ELR (cell line): ENCODE measurements at places on chromosomes 4 and X.
A peak's percentile ranks its signal among the peaks of the same experiment; 100 is the strongest.

GRCh38 chr4:74157154-74157553 is 764 bp upstream of the MTHFD2L start:
- DNase-seq = peak; percentile 60

GRCh38 chrX:40098264-40099054 is 701 bp upstream of the BCOR start:
- peak; percentile 69 for DNase-seq

- DNase-seq = no peak
Observed at GRCh38 chr4:179582164-179582905, 2140.1 kb upstream of the AGA start.

- peak; percentile 42 for DNase-seq
Observed at GRCh38 chrX:106959901-106960300, 39.7 kb downstream of the CLDN2 start.

- no peak for DNase-seq
Observed at GRCh38 chr4:108988464-108989195, 225.8 kb upstream of the ETNPPL start.

DNA sequence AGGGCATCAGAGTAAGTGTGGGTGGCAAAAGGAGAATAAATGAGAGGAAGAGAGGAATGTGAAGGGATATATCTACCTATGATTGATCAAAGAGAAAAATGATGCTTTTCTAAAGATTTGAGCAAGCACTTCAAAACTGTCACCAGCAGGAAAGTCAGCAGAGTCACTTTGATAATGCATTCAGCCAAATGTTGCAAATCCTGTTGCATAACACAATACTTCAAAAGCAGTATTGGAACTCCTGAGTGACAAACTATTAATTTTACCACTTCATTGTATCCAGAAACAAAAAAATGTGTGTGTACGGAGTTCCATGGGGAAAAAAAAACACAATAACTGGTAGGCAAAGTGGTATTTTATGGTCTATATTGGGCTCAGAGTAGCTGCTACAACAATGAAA is 160.3 kb downstream of the EMCN start:
- no peak for DNase-seq

DNA sequence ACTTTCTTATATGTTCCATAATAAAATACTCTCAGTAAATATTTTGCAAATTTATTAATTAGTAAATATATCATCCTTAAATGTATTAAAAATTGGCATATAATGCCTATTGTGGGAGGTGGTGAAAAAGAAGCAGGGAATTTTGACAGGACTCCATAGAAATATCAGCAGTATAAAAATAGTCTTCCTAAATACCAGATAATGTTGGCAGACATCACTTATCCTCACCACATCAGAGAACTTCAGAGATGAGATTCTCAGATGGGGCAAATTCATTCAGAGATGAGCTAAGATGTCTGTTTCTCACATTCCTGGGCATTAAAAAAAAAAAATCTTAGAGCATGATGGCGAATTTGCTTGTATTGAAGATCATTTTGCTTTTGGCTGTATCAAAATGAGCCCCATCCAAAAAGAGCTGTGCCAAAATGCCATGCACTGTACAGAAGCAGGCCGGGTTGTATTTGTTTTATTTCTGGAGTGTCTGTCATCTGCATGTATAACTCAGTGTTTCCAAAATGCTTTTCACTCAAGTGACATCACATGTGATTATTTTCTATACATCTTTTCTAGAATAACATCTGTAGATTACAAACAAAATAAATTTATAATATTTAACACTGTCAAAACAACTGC is 41.7 kb downstream of the ATP8A1 start:
- no peak for DNase-seq

- no peak for DNase-seq
Observed at GRCh38 chr4:152731997-152732396, 47.5 kb downstream of the TIGD4 start.

DNA sequence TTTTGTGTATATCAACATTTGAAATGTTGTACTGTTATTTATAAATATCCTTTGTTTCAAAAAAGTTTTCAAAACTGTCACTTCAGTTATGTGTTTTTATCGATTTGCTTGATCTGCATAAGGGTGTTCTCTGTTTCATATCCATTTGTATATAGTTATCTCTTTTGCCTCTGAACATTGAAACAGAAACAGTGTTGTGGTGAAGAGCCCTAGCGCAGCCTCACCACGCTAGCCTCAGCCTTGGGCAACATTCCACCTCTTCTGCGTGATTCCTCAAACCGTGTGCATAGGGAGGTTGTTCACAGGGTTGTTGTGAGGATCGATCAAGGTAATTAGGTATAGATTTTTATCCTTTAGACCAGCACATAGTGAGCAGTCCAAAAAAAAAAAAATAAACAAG is 287.0 kb upstream of the GALNT7 start:
- no peak for DNase-seq

GRCh38 chr4:793093-793861 is 32.7 kb downstream of the CPLX1 start:
- DNase-seq = no peak

DNA sequence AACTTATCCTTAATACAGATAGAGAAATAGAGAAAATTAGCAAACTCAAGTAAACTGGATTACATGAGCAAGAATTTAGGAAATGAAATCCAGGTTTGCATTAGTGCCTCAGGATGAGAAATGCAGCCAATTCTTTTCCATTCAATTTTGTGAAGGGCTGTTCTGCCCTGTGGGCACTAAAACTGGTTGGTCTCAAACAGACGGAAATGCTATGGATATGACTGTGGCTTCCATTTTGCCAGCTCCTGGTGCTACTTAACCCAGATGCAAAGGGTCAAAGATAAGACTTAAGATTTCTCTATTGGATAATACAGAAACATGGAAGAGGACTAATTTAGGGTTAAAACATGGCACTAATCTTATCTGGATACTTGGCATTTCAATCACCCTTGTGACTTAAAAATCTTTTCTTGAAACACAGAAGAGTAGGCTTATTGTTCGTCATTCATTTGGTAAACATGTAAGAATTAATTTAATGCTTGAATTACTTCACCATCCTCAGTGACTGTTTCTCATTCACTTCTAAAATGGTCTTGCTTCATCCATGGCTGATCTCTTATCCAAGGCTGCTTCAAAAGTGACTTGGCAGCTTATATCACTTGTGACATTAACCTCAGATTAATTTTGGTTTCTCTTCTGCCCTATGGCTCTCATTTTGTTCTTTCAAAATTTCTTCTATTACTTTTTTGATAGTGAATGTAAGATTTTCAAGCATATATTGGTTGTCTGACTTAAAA is 1008.7 kb downstream of the GLUD2 start:
- no peak for DNase-seq

DNA sequence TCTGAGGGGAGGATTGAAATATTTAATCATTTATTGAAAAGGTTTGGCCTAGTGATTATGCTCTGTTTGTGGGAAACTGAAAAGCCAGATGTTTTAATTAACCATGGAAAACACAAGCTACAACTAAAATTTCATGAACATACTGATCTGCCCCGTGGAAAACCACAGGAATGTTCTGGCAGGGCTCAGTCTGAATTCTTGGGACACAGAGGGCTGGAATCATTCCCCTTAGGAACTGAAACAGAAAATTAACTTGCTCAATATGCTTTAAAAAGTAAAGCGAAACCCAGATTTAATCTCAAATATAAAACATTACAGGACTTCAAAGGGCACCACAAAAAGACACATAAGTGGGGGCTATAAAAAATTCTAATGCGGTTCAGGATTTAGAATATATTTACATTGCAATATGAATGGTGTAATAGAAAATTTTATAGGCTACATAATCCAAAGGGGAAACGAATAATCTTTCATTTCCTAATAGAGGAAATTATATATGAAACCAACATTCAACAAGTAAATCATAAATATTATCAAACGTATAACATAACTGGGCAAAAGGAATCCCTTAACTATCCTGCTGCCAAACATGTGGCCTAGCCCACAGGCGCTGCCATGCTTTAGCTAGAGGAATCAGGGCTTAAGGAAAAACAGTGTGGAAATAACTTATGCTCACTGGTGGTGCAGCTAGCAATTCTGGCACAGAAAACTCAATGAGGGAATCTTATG is 70.9 kb downstream of the APBB2 start:
- peak; percentile 85 for DNase-seq

DNA sequence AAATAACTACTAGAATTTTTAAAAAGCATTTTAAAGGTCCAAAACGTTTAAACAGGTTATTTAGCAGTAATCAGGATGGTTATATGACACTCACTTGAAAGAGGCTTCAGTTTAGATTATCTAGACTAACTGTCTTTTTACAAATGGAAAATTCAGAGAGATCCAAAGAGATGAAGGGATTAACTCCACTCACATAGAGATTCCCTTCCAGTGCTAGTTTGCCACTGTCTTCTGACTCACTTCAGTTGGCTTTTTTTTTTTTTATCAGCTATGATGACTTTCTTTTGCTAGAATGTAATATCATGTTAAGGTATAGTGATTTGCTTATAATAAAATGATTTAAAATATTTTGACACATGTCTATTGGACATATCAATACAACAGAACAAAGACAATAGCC is 43.8 kb downstream of the GALNT7 start:
- peak; percentile 54 for DNase-seq

DNA sequence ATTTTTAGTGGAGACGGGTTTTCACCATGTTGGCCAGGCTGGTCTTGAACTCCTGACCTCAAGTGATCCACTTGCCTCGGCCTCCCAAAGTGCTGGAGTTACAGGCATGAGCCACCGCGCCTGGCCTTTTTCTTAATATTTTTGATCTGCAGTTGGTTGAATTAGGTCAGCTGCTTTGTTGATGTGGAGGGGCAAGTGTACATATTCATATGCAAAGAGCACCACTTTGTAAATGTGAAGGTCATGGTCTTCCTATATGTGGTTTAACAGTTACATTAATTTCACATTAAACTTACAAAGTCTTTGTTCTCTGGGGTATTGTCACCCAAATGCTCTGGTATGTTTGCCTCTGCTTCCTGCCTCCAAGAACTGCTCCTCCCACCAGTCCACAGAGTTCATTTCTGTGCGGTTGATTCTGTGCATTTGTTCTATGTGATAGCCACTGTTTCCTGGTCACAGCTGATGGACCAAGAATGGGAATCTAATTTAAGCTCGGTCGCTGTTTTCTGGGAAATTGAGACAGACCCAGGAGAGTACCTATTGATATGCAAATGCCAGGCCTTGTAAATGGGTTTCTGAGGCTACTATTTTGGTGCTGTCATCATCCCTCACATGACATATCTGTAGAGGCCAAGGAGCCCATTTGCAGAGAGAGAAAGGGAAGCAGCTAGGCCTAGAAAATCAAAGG is 26.9 kb upstream of the HPSE start:
- DNase-seq = no peak

DNA sequence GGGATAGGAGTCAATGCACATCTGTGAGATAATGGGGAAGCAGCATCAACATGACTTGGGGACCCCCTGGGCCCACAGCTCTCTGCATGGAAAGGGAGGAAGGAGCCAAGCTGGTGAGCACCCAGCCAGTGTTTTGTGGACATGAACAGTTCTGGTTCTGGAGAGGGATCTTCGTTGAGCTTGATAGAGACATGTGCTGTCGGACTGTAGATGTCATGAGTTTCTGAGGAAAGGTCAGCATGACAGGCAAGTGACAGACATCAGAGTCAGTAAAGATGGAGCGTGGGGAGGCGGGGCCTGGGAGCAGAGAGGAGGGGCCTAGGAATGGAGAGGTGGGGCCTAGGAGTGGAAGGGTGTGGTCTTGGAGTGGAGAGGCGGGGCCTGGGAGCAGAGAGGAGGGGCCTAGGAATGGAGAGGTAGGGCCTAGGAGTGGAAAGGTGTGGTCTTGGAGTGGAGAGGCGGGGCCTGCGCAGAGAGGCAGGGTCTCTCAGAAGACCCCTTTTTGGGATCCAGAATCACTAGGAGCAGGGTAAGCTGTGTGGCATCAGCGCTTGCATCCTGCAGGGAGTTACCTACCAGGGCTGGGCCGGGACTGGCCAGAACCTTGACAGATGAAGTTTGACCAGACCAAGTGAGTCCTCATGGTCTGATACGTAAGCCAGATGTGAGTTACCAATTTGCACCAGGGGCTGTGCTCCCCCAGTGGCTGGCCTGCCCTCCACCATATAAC is 33.7 kb downstream of the PIGG start:
- peak; percentile 15 for DNase-seq

- peak; percentile 24 for DNase-seq
Observed at GRCh38 chr4:56372774-56373173, 14.5 kb downstream of the AASDH start.

DNA sequence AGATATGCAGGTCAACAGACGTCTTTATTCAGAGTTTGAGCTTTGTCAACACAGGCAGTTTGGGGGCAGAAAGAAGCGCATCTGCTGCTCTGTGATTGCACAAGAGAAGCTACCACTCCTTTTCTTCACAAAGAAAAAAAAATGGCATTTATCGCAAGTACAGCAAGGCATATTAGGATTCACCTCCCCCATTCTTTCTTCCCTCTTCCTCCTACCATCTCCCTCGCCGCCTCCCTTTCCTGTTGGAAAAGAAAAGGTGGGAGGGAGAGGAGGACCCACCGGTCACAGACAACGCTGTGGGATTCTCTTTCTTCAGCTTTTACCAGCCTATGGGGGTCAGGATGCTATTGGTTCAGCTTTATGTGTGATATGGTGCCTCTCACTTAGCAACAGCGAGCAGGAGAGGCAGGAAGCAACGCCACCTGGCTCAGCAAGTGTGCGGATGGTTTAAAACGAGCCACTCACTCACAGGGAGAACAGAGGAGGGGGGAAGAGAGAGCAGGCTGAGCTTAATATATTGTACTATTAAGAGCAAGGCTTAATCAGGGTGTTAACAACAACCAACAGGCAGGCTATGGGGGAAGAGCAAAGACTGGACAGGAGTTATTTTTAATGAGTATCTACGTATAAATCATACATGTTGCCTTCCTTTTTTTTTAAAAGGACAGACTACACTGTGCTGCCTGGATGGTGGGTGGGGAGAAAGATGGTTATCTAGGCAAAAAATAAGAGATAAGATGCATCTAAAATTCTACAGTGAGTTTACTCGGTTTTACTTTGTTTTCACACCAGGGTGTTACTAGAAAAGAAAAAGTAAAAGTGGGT is 104.7 kb downstream of the MAML3 start:
- peak; percentile 61 for DNase-seq

DNA sequence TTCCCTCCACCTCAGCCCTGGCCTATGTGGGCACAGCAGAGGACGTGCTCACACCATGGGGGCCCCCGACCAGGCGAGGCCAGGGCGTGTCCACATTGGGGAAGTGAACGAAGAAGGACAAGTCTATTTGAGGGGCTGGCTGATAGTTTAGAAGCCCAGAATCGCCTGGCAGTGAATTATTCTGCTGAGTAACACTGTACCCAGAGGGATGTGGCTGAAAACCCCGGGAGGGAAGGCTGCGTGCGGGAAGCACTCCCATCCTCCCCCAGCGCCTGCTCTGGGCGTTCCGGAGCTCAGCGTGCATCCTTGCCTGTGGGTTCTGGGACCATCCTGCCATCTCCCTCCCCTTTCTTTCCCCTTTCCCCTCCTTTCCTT is 66.6 kb downstream of the TRMT44 start:
- no peak for DNase-seq

DNA sequence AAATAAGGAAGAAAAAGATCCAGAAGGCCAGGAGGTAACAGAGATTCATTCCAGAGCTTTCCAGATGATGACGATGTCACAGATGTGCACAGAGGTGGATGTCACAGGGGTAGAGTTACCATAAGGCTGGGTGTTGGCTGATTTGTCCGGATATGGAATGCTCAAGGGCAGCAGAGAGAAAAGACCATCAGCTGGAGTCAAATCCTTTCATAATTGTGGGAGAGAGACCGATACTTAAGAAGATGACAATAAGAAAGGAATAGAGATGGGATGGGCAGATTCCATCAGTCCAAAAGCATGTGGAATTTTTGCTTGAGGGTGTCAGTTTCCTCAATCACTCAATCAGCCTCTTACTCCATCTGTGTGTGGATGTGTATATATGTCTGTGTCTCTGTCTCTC is 150.4 kb downstream of the CENPC start:
- no peak for DNase-seq
